ENCODE measurements at places on chromosomes 4 and X. TPM values are rescaled to one million over a fixed set of nuclear protein-coding genes. Genes with fewer than 3 reads are reported as not detected.
A peak's percentile ranks its signal among the peaks of the same experiment; 100 is the strongest.

UNC5C gene
- total RNA-seq: not detected

STARD8 gene
- 0.20 TPM for total RNA-seq

TRIM61 gene
- 1.1 TPM for total RNA-seq

NUP62CL gene
- 1.9 TPM for total RNA-seq

CXCL10 gene
- 0.40 TPM for total RNA-seq

VCX3A gene
- not detected for total RNA-seq

TLR2 gene
- total RNA-seq: 0.97 TPM

ODAPH gene
- total RNA-seq: 0.12 TPM

HPSE gene
- total RNA-seq: 24.6 TPM

TAF7L gene
- total RNA-seq: not detected

DNA sequence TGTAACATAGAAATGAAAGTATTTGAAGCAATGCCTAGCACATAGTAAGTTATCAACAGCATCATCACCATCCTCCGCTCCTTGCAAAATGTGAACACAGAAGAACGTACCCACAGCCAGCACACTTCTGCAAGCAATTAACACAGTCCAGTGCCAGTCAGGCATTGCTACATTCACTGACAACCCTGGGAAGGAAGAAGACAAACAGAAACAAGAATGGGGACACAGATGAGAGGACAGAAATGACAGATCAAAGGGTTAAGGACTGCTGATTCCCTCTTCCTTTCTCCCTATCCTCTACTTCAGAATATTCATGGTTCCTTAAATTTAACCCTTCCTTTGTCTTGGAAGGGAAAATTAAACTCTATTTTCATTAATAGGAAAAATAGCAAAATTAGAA lies 53.1 kb downstream of the CHM start:
- DNase-seq: no peak

- DNase-seq: no peak
These were observed 2.6 kb upstream of the NDUFC1 start for GRCh38 chr4:139304920-139305319.

- DNase-seq: no peak
These were observed 182.1 kb downstream of the VEGFC start for GRCh38 chr4:176610594-176610993.

DNA sequence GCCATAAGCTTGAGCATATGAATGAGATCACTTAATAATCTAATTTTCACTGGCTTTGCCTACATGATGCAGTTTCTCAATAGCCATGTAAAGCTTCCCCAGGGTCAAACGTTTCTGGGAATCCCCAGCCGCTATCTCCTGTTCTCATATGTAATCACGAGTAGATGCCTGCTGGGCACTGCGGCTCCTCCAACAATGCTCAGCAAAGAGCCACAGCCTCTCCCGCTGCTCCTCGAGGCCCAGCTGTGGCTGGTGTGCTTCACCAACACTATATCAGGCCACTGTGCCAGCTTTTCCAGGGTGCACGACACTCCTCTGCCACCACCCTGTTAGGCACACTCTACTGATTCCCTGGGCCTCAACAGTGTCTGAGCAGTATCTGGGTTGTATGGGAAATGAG lies 78.3 kb upstream of the RASGEF1B start:
- DNase-seq: no peak

- no peak for DNase-seq
These were observed 612.6 kb downstream of the STPG2 start for GRCh38 chr4:97530676-97531075.

DNA sequence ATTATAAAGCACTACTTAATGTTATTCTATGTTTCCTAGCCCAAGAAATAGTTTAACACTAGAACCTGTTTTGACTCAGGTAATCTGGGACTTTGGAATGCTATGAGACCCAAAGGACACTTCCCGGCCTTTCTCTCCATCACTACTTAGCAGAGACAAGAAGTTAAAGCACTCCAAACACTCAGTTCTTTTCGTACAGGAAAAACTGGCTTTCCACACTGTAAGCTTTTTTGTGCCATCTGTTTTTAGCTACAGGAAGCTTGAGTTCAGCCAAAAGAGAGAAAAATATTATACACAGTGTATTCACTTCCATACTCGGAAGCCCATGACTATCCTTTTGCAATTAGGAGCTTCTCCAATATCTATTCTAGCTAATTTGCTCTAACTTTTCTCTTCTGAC lies 7.9 kb upstream of the FGF13 start:
- no peak for DNase-seq

GRCh38 chr4:74628852-74629620 lies 165.3 kb downstream of the BTC start:
- DNase-seq: no peak

DNA sequence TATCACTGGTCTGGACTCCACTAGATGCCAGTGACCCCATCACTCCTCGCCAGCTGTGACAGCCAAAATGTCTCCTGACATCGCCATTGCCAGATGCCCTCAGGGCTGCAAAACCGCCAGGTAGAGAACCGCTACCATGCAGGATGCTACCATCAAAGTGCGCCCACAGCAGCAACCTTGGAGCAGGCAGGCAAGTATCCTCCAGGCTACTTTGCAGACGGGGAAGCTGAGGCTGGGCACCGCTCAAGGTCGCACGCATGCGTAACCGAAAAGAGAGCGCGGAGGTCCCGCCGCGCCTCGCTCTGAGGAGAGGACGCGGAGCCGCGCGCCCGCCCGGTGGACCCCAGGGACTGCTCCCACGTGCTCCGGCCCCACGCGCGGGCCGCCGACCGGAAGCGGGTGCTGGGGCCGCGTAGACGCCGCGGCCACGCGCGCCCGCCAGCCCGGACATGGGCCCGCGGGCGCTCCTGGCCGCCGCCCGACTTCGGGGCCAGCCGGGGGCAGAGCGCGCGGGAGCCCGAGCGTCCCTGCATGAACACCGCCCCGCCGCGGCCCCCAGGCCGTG lies at the start of gene STS:
Gene STS (plus strand): TSS at position 300 of the 565 bp plus-strand sequence. CDS start 105,488 bp downstream, outside the sequence.
- DNase-seq: peak; percentile 14

DNA sequence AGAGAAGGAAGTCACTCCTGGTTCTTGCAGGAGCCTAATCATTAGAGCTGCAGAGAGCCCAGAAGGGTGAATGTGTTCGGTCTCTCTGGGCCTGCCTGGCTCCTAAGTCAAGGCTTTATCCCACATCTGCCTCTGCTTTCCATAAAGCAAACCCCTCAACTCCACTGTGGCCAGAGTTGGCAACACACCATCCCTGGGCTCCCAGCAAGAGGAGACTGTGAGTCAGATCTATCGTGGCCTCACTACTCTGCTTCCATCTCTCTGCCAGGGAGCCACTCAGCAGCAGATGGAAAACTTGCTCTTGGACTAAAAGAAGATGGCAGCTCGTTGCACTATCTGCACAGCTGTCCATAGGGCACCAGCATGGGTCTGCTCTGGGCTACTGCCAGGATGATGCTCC lies 348.2 kb downstream of the FBXW7 start:
- DNase-seq: no peak

DNA sequence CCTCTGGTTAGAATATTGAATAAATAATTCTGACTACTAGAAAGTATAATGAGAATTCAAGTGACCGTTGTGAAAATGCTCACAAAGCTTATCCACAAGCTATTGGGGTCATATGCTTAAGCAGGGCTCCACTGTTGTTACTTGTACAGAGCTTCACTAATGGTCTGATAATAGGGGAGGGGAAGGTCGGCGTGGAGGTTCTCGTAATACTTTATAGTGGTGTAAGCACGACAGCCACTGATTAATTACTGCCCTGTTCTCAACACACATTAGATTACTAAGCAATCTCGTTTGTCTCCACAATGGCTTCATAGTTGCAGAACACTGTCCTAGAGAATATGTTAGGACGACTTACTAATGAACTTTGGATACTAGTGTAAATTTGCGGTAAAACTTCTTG lies 11.6 kb downstream of the UNC5C start:
- no peak for DNase-seq

- no peak for DNase-seq
These were observed 60.9 kb upstream of the TXK start for GRCh38 chr4:48194971-48195370.

GRCh38 chrX:2526390-2526789 lies 25.6 kb upstream of the DHRSX start:
- DNase-seq: no peak

DNA sequence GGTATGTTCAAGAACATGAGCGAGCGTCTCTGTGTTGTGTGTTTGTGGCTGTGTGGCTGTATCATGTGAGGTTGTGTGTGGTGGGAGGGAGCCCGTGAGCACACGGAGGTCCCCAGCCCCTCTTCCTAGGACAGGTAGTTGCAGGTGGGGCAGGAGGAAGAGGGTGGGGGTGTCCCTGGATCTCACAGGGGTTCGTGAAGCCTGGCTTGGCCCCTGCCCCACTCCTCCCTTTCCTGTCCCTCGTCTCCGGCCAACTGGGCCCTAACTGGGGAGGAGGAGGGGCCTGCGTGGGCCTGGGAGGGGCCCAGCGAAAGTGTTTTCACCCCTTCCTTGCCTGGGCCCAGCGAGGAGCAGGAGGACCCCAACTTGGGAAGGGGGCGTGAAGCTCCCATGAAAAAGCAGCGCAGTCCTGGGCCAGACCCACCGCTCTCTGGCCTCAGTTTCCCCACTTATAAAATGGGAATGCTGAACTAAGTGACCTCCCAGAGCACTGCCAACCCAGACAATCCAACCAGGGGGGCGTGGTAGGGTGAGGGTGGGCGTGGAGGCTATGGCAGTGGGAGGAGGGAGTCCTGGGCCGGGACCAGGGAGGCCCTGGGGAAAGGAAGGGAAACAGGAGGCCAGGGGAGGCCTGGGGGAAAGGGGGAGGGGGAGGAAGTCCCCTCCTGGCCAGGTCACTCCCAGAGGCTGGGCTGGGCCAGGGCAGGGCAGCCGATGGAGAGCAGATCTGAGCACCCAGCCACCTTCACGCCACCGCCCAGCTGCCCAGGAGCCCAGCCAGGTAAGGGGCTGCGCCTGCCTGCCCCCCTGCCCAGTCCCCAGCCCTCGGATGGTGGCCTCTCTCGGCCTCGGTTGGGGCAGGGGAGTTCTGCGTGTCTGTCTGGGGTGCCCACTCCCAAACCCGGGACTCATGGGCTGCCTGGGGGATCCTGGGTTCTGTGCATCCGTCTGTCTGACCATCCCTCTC lies at the start of gene AVPR2:
Gene AVPR2 (plus strand): TSS at position 683 of the 967 bp plus-strand sequence. CDS start 473 bp downstream, outside the sequence.
- no peak for DNase-seq

DNA sequence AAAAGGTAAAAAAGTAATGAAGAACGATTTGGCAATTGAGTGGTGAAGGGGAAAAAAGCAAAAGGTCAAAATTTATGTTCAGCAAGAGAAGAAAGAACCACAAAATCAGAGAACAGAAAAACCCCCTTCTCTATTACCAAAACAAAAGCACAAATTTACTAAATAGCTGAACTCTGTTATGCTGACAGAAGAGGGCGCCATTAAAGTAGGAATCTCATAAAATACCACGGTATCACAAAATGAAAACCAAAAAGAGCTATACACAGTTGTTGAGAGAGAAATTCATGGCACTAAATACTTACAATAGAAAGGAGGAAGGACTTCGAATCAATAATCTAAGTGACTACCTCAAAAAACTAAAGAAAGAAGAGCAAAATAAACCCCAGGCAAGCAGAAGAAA lies 69.6 kb upstream of the CXorf66 start:
- no peak for DNase-seq

DNA sequence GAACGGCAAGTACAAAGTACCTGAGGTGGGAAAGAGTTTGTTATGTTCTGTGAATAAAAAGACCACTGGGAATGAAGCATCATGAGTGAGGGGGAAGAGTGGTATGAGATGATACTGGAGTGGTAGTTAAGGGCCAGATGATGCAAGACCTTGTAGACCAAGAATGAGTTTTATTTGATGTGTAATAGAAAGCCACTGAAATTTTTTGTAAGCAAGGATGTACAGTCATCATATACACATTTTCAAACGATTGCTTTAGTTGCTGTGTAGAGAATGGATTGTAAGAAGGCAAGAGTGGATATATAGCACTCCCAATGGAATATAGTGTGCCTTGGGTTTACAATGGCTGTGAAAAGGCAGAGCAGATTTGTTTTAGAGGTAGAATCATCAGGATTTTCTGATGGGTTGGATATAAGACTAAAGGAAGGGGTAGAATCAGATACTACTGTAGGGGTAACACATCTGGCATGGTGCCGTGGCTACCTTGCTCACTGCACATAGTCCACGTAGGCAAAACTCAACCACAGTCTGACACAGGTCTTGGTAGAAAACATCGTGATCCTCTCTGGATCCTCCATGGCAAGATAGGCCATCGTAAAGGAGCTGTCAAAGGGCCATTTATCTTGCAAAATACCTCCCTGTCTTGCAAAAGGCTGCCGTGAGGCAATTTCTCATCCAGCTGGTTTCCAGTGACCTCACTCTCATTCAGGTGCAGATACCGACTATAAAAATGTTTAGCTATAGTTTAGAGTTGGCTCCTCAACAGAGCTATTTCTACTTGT lies 14.9 kb downstream of the TIFA start:
- DNase-seq: no peak

GRCh38 chr4:177380730-177381287 lies 61.4 kb downstream of the AGA start:
- no peak for DNase-seq

- no peak for DNase-seq
These were observed 122.5 kb downstream of the NFKB1 start for GRCh38 chr4:102623622-102624021.

- DNase-seq: no peak
These were observed 3.1 kb downstream of the RBMXL3 start for GRCh38 chrX:115192244-115192700.

- no peak for DNase-seq
These were observed 9.0 kb upstream of the PRSS48 start for GRCh38 chr4:151267822-151268535.

GRCh38 chr4:67871867-67872266 lies 11.9 kb downstream of the TMPRSS11D start:
- no peak for DNase-seq

DNA sequence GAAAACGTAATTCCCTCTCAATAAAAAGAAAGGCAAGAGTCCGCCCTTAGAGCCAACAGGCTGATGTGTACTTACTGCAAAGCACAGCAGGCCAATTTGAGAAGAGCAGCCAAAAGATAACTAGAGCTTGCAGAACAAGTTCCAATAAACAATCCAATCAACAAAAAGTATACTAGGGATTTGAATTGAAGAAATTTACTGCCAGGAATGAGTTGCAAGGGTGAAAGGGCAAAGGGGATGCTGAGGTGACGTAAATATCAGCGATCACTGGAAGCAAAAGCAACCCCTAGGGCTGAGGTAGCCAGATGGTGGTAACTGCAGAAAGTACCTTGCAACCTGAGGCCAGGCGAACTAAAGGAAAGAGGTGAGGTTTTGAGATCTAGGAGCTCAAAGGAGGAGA lies 152.1 kb upstream of the TENM3 start:
- no peak for DNase-seq

DNA sequence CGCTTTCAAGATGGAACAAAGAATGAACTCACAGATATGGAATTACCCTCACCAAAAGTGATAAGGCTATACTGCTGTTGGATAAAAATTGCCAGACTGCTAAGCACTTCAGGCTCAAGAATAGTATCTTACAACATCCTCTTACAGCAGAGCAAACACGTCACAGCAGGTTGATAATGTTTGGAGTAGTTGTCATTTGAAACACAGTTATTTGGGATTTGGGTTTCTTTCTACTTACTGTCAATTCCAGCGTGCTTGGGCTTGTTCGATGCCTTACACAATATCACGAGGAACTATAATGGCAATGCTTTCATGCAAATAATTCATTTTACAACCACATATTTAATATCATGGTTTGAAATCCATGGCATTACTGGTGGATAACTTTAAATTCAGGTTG lies 1223.7 kb upstream of the AGA start:
- no peak for DNase-seq

GRCh38 chr4:100679926-100680325 lies 162.1 kb upstream of the EMCN start:
- no peak for DNase-seq

Data from activated CD4-positive, alpha-beta T cell treated with anti-CD3 and anti-CD28 coated beads, Interleukin-2, amount 10 ng/mL, durations not matched to agents 7 days and 5 days (primary cell).